ENCODE measurements at places on chromosomes 16 and 17.

DNA sequence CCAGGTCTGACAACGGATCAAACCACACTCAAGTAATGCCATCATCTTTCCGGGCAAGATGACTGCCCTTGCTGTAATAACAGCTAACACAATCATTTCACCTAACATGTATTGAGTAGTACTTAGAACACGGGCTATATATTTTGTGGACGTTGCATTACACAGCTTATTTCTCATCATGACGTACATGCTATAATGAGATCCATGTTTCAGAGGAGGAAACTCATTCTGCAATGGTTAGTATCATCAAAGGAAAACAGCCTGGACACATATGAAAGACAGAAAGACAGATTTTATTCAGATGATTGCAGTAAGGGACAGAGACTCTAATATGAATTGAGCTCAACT is 446.7 kb downstream of the HS3ST3B1 start:
- no peak for DNase-seq

DNA sequence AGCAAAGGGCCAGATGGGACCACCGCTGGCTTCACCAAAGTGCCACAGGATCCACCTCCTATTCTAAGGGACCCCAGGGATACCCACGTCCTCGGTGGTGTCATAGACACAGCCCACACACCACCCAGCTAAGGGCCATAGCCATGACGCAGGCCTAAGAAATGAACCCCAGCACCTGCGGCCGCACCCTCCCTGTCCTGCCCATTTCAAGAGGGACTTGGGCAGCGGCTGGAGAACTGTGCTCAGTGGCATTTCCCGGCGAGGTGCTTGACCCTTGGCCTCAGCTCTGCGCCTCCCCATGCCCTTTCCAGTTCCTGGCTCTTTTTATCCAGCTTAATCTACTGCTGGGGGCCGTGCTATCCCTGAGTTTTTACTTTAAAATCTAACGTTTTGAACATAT is 27.3 kb downstream of the ZNF778 start:
- DNase-seq = no peak

- DNase-seq = no peak
These were observed 68.1 kb downstream of the COG7 start for GRCh38 chr16:23384878-23385277.

- DNase-seq = no peak
These were observed 20.3 kb downstream of the CLUH start for GRCh38 chr17:2691069-2691871.

DNA sequence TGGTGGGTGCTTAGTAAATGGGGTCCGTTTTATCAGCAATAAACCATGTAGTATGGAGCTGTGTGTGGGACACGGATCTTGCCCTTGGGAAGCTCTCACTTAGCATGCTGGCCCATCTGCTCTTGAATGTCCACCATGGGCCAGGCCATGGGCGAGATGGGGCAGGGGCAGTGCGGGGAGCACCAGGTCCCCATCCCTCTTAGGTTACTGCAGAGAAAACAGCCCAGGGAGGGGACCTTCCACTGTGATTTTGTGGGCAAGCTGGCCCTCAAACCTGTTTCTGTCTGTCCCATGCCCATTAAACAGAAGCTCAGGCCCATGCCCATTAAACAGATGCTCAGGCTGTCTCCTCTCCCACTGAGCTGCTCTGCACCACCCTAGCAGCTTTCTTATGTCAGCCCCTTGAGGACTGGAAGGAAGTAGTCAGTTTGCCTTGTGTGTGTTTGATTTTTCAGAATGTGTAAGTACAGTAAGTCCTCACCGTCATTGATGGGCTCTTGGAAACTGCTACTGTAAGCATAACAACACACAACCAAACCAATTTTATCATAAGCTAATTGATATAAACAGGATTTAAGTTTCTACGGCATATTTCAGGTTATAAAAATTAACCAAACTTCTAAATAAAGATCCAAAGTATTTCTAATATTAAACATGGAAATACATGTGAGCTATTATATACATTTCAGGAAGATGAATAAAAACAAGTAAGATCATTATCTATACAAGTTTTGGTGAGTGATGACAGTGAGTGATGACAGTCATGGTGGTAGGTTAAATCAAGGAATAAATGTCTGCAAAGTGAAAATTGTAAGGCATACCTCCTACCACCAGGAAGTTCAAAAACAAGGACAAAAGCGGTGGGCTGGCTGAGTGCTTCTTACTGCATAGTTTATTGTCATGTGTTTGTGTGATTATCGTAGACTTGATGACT is 11.5 kb downstream of the MPRIP start:
- no peak for DNase-seq

DNA sequence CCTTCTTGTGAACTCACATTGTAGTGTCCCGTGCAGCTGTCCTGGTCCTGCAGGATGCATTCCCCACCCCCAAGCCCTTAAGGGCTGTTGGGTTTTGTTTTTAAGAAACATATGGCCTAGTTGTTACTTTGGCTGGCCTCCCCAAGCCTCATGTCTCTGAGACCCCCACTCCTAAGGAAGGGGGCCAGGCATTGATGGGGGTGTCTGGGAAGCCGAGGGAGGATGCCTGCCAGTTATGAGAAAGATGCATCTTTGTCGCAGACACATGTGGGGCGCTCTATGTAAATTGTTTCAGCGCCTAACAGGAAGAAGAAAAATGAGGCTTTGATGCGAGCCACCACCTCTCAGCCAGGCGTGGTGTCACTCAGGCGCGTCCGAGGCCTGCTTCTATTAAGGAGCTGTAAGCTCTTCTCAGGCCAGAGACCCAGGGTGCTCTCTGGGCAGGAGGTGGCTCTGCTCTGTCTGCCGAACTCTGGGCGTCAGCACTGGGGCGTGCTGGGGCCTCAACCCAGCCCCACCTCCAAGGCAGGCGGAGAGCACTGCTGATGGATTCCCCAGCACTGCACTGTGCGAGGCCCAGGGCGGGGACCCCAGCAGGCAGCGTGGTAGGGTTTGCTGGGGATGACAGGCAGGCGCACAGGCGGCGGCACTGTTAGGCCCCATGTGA is 70.6 kb downstream of the SREBF1 start:
- no peak for DNase-seq

- no peak for DNase-seq
These were observed 8.9 kb downstream of the MPP2 start for GRCh38 chr17:43898446-43898845.

DNA sequence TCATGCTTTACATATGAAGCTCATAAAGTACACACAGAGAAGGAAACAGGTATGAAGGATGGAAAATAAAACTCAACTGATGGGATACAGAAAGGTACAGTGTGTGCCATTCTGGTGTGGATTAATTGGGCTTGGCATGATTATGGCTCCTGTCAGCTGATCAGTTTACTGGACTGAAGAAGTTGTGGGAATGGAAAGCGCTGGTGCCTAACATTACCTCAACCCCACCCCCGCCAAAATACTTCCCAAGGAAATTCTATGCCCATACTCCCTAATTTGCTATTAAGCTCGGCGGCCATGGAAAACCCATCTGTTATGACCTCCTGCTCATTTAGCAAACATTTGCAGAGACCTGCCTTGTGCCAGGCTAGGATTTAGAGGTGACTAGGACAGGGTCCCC is 16.6 kb upstream of the PMFBP1 start:
- no peak for DNase-seq

Measured in T-helper 1 cell (primary cell).